IgD-negative memory B cell (primary cell): ENCODE measurements at places on chromosomes 1 and 21. TPM values are rescaled to one million over a fixed set of nuclear protein-coding genes. Genes with fewer than 3 reads are reported as not detected.

The ALPL gene
- 1.4 TPM for polyA plus RNA-seq

The FDPS gene
- 120 TPM for polyA plus RNA-seq

The UTP25 gene
- polyA plus RNA-seq, result 4.4 TPM

The MEAF6 gene
- polyA plus RNA-seq, result 151 TPM

The PTPN7 gene
- 18.7 TPM for polyA plus RNA-seq

The PLA2G2D gene
- polyA plus RNA-seq, result 10.1 TPM

The GPR157 gene
- polyA plus RNA-seq, result 1.3 TPM

The PTPN22 gene
- 41.1 TPM for polyA plus RNA-seq
